ENCODE measurements at places on chromosomes 3 and 15.

DNA sequence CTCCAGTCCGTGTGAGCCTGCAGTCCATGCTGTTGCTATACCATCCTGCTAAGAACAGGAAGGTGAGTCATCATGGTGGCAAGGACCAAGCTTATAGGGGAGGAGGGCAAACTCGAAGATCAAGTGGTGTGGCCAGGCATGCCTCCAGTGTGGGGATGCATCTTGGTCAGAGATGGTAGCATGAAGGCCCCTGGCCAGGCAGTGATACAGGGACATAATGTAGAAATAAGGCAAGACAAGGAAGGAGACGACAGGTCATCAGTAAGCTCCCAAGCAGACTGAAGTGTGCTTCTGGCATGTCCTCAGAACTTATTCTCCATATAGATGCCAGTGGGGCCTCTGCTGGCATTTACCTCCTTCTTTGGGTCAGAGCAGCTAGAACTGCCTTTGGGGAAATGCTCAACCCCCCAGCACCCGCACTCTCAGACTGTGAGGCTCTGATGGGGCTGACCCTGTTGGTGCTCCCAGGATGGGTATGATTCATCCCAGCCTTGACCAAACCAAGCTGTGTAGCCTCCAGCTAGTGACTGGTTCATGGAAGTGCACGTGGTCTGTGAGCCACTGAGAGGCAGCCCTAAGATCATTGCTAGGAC is 52.5 kb upstream of the ATP2B2 start:
- no peak for DNase-seq

DNA sequence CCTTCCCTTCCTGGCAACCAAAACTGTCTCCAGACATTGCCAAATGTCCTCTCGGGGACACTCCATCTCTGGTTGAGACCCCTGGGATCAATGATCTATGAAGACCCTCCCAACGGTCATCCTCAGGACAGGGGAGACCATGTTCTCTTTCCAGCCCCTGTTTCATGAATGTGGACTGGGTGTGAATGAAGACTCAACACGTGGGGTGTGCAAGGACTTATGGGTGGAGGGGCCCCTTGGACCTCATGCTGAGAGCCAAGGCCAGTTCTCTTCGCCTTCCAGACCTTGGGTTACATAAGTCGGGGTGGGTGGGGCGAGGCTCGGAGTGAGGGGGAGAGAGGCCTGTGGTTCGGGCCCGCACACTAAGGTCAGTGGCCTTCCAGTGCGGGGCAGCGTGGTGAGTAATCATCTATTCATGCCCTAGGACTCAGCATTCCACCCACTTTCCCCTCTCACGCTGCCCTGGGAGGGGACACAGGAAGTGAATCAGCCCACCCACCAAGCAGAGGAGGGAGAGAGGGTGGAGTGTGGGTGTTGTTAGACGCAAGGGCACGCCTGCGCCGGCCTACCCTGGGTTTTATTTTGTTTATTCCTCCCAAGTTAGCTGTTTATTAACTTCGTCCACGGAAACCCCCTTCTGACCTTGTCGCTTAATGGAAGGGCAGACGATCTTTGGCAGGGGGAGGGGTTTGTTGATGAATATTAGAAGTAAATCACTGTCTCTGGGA is 6.7 kb downstream of the PAQR5 start:
- no peak for DNase-seq

DNA sequence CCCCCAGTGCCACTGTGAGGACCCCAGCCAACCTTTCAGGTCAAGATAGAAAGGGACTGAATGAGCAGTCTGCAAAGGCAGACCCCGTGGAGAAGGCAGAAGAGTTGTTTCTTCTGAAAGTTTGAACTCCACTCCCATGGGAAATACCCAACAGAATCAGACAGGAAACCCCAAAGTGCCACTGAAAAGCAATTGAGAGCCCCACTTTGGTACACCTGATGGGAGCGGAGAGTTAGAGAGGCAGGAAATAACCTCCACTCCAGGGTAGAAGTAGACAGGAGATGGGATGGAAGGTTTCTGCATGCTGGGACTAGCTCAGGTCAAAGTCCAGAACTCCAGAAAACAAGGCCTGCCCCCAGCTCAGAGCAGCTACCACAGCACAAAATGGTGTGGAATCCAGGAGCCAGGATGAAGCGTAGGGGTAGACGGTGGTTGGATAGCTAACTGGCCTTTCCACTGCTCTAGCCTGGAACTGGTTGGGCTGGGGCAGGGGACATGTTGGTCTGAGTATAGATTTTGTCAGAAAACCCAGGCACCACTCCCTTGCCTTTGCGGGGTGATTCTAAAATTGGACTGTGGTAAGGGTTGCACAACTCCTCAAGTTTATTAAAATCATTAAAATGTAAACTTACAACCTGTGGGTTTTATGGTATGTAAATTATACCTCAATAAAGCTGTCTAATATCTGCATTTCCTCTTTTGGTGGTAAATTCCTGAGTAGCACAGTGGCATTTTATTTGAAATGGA is 1.9 kb upstream of the RAB43 start:
- no peak for DNase-seq

DNA sequence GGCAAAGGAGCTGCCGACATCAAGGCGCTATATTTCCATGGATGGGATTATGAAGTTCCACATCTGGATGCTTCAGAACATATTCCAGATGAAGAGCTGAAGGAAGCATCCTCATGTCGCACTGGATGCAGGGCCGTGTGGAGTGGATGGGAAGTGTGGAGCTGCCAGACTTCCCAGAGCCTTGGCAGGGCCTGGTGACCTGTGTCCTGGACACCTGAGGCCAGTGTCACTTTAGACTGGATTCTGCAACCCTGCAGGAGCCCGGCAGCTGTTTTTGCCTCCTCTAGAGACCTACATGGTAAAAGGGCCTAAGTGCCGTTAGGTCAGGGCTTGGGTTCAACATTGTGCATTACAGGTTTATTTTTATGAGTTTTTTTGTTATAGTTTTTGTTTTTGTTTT is 11.3 kb upstream of the XYLB start:
- no peak for DNase-seq

- DNase-seq = no peak
Observed at GRCh38 chr3:71392251-71392650, 191.3 kb downstream of the FOXP1 start.

DNA sequence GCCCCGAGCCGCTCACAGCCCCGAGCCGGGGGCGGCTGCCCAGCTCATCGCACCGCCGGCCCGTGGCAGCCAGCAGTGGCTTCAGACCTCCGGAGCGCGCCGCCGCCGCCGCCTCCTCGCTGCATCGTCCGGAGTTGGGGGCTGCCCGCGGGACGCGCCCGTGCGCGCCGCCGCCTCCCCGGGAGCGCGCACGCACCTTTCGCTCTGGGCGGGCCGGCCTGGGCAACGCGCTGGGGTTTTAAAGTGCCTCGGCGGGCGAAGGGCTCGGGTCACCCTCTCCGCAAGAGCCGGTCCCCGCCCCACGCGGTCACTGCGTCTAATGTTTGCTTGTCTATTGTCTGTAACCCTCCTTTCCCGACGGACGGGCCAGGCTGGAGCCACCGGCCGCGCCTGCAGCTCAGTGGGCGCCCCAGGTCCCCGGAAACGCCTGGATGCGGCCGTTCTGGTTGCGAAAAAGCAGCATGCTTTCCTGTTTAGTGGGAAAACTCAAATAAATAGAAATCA is at the start of gene RYK:
TSS of gene RYK (minus strand) at position 143 of the 504 bp plus-strand sequence. CDS start 205 bp downstream, outside the sequence.
- DNase-seq = peak; percentile 92

- no peak for DNase-seq
Observed at GRCh38 chr3:110971010-110971601, 100.5 kb upstream of the NECTIN3 start.

DNA sequence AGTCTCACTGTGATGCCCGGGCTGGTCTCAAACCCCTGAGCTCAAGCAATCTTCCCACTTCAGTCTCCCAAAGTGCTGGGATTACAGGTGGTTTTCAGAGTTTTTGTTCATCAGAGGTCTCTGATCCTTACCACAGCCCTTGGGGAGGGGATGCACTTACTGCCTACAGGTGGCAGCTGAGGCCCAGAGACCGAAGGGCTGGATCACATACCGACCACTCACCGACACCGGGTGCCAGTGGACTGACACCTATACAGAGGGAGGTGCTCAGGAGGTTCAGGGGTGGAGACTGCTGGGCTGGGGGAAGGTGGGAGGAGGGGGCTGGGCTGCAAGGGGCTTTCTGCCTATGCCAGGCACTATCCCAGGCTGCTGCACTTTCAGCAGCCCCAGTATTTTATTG is 19.5 kb downstream of the DUSP7 start:
- DNase-seq = no peak

DNA sequence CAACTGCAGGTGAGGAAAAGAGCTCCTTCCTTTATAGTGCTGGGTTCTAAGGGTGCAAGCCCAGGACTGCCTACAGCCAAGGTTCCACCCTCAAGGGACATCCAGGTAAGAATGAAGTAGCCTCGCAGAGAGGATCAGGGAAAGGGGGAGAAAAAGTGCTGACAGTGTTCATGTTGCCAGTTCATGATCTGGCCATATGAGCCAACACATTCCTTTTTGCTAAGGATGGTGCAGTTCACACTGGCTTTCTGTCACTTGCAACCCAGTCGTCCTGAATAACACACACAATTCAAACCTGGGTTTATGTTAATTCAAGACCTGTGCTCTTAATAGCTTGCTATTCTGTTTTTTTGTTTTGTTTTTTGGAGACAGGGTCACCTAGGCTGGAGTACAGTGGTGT is 9.0 kb downstream of the CLN6 start:
- no peak for DNase-seq

DNA sequence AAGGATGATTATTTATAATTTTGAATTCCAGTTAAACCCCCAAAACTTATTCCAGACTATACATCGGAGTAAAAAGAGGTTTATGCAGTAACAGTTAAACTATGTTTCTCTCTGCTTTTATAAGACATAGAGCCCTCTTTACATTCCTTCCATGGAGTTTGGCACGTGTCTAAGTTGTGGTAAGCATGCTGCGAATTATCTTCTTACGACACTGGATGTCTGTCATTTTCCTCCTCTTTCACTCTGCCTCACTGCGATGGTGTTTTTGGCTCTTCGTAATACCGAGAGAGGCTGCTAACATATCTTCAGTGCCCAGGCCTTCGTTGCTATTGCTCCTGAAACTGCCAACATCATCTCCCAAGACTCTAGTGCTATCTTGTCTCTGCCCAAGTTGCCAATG is 83.9 kb upstream of the TGFBR2 start:
- DNase-seq = no peak

- no peak for DNase-seq
Observed at GRCh38 chr15:98000249-98001203, 40.0 kb downstream of the ARRDC4 start.

- no peak for DNase-seq
Observed at GRCh38 chr3:178203165-178203564, 333.1 kb upstream of the KCNMB2 start.

DNA sequence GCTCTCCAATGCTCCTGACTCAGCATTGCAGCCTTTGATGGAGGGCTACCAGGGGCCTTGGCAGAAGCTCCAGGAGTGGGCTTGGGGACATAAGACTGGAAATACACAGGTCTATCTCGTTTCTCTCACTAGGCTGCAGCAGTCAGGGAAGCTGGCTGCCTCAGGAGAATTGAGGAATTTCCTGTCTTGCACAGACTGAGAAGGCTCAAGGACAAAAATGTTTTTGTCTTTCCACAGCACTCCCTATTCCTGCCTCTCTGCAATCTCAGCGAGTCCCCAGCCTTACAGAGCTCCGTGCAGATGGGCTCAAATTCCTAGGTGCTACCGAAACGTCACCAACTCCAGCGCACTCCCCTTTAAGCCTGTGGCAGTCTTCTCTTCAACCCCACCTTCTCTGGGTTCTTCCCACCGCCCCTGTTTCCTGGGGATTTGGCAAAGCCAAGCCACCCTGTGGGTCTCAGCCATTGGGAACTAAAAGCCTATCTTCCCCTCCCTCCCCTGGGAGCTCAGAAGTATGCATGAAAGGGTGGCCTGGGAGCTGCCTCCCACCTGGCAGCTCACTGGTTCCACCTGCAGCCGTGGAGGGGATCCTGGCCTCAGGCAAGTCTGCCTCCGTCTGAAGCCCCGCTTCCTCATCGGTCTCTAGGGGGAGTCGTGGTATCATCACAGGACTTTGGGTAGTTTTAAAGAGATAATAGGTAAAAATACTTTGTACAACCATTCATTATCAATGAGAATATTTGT is 322.6 kb upstream of the FRG2C start:
- DNase-seq = no peak

Measured in Right ventricle myocardium inferior (tissue), 1 donor.